ENCODE measurements at places on chromosomes 5 and 9.
A peak's percentile ranks its signal among the peaks of the same experiment; 100 is the strongest.

- no peak for DNase-seq
These were observed 5.2 kb downstream of the DENND1A start for GRCh38 chr9:123924727-123925126.

GRCh38 chr5:142627383-142628217 is 58.3 kb downstream of the FGF1 start:
- DNase-seq = no peak

DNA sequence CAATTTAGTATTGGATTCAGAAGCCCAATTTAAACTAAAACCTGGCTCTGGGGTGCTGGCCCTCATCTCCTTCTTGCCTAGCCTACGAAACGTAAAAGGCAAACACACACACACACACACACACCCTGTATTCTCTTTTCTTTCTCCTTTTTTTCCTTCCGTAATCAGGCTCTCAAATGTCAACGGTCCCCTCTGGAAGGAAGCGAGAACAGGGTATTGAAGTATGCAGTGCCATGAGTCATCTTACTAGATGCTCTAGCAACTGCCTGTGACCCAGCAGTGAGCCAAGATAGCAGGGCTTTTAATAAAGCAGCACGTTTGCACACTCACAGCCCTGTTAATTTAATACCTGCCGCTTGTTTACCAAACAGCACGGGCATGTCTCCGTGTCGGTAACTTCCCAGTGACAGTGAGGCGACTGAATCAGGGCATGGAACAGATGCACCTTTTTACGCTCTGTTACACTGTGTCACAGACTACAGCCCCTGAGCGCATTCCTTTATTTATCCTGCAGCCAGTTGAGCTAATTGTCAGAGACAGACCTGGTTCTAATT is 243.8 kb downstream of the BNC2 start:
- no peak for DNase-seq

DNA sequence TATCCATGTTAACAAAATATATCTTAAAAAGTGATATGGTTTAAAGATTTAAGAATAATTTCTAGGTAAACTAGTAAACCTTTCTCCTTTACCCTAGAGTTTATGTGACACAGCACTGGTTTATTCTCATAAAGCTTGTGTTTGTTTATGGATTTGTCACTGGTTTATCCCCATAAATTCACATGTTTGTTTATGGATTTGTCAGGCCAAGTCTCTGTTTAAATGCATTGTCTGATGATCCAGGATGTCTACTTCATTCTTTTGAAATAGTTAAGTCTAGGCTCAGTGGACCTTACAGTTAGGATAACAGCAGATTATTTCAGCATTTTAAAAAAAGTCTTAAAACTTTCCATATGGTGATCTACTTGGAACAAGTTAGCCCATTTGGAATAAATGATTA is 334.0 kb downstream of the ARRDC3 start:
- no peak for DNase-seq

DNA sequence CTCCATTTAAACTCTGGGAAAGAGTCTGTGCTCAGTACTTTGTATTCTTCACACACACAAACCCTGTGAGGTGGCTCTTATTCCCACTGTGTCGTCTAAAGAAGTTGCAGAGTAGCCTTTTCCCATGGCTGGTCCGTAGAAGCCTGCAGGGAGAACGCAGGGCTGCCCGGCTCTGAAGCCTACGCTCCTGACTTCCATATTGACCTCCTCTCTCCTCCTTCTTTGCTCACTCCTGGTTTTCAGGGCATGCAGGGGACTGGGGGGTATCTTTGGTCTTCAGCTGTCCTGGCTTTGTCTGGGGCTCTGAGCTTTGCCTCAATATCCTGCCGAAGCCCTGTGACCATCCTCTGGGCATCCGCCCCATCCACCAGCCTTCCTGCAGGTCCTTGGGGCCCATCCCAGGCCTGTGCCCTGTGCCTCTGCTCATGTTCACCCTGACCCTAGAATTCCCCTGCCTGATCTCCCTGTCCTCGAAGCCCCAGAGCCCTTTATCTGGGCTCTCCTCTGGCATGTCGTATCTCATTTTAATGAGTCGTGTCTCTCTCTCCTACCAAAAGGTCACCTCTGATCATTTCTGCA is 83.8 kb upstream of the FSTL4 start:
- no peak for DNase-seq

DNA sequence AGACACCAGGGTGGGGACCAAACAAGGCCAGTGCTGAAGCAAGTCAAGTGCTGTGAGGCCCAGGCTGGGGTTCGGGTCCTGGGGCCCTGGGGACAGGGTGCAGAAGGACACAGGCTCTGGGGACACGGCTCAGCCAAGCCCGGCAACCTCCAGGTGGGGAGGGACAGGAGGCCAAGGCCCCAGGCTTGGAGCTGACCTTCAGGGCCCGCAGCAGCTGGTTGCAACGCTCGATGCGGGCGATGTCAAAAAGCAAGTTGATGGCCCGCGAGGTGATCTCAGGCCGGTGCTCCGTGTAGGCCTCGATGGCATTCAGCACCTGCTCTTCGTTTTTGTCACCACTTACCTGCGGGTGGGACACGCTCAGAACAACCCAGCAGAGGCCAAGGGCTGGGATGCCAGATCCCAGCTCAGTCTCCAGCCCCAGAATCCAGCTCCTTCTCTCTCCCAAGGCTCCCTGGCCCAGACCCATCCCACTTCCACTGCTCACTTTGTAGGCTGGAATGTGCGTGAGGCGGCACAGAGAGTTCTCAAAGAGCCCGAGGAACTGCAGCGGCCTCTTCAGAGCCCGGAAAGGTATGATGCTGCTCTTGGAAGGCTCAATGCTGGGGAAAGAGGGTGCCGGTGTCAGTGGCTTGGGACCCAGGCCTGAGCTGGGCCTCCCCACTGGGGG is 20.7 kb downstream of the ZER1 start:
- no peak for DNase-seq

DNA sequence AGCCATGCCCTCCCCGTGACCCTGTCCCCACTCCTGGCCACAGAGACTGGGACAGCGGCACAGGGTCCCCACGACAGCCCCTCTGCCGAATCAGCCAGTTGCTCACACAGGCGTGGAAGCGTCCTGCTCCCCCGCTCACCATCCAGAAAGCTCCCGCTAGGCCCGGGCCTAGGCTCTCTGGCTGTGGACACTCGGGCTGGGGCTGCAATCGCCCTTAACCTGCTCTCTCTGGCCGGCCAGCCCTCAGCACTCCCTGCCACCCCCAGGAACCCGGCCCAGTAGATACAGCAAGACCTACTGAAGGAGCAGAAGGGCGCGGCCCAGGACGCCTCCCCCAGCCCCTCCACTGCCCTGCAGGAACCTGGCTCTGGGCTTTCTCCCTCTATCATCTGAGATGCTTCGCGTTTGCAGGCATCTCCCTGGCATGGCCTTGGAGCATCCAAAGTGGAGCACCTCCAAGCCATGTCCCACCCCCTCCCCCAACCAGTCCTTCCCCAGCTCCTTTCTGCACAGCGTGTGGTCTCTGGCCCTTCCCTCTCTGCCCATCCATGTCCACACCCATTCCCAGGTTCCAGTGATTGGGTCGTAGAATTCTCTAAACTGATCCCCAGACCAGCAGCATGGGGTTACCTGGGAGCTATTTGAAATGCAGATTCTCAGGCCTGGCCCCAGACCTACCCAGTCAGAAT is 113.7 kb upstream of the LMX1B start:
- DNase-seq = no peak

- DNase-seq = no peak
These were observed 170.0 kb upstream of the IRX4 start for GRCh38 chr5:2052687-2053086.

GRCh38 chr5:54720341-54720740 is 202.8 kb downstream of the SNX18 start:
- no peak for DNase-seq

DNA sequence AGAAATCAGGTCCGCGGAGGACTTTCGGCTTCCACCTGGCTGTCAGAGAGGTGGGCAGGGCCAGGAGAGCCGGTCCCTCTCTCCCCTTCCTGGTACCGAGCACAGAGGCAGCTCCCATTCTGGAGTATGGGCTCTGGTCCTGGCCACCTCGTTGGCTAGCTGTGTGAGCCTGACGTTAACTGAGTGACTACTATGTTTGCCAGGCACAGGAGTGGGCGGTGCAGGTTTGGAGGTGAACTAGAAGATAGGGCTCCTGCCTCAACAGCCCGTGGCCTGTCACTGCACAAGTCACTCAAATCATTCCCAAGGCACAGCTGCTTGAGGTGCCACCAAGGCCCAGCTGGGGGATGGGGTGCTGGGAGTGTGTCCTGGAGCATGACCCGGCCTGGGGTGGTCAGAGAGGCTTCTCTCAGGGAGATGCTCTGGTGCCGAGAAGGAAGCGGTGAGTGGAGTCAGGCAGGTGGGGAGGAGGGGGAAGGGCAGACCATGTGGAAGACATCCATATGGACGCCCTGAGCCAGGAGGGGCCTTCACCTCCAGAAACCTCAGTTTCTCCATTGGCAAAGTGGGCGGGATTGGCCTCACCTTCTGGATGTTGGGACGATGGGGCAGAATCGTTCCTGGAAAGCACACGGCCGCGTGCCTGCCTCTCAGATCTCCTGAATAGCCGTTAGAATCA is 39.5 kb downstream of the NCS1 start:
- no peak for DNase-seq

- peak; percentile 30 for DNase-seq
These were observed 14.4 kb upstream of the TMOD1 start for GRCh38 chr9:97487107-97487506.

DNA sequence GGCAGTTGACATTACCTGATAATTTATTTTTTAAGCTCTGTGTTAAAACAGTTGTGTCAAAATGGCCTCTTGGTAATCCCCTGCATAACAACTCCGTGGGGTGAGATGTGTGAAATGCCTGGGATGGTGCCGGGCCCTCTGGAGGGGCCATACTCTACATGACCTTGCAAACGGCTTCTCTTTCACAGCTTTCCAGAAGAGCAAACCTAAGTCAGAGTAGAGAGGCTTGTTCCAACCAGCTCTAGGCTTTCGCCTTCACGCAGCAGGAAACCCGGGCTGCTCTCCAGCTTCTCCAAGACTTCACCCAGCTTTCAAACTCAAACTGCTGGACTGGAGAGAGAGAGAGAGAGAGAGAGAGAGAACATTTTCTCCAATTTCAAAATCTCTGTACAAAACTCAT is 120.1 kb downstream of the SNX18 start:
- no peak for DNase-seq

DNA sequence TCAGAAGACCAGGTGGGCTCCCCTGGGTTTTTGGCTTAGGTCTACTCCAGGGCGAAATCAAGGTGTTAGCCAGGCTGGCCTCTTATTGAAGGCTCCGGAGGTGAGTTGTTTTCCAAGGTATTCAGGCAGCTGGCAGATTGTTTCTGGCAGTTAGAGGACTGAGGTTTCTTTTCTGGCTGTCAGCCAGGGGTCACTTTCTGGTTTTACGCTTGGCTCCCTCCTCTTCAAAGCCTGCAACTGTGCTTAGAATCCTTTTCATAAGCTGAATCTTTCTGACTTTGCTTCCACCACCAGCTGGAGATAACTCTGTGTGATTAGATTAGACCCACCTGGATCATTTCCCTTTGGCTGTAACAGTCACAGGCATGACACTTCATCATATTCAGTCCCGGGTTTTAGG is 24.6 kb downstream of the RFK start:
- DNase-seq = peak; percentile 42
